Stimulated activated CD8-positive, alpha-beta memory T cell treated with anti-CD3 and anti-CD28 coated beads, Interleukin-2, amount 100 ng/mL, for 48 hours (primary cell): ENCODE measurements at places on chromosomes 6 and 20.
A peak's percentile ranks its signal among the peaks of the same experiment; 100 is the strongest.

- peak; percentile 47 for DNase-seq
These were observed at the start of gene ITPA for GRCh38 chr20:3209257-3209945. Gene ITPA, plus strand, starts transcription at chr20:3209498. Its CDS starts 54 bp downstream, at chr20:3209552.

GRCh38 chr6:10406556-10406955 is 8.3 kb downstream of the TFAP2A start:
- DNase-seq = no peak

- peak; percentile 16 for DNase-seq
These were observed 207.9 kb downstream of the ERMARD start for GRCh38 chr6:169959136-169960002.

DNA sequence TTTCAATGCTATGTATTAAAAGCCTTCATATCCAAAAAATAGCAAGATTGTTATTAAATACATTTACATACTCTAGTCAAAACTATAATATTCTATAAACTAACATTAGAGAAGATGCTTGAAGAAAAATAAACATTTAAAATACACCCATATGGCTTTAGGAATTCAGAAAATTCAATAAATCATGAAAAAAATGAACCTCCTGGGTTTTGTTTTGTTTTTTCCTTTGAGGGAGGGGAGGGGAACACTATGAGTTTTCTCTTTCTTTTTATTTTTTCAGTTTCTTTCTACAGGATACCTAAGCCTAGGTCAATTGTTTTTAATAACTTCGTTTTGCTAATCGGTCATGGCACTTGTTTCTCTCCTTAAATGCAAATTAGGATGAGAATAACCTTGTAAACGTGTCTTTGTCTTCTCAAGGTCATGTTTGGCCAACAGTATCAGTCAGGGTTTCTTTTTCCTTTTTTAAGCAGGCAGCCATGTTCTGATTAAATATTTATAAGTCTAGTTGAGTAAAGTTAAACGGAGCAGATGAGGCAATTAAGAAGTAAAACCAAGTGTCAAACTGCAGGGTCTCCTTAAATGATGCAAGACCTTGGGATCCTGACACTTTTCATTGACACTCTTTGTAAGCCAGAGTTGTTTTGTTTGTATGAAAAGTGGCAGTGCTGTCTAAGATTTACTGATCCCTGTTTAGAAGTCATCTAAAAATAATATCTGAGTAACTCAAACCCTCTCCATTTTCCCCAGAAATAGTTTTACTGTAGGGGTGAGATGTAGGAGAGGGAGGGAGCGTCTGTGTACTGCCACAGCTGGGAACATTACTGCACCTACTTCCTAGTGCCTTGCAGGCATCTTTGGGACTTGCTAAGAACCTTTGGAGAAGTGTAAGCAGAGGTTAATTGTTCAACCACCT is 392.3 kb downstream of the PLCB1 start:
- no peak for DNase-seq

DNA sequence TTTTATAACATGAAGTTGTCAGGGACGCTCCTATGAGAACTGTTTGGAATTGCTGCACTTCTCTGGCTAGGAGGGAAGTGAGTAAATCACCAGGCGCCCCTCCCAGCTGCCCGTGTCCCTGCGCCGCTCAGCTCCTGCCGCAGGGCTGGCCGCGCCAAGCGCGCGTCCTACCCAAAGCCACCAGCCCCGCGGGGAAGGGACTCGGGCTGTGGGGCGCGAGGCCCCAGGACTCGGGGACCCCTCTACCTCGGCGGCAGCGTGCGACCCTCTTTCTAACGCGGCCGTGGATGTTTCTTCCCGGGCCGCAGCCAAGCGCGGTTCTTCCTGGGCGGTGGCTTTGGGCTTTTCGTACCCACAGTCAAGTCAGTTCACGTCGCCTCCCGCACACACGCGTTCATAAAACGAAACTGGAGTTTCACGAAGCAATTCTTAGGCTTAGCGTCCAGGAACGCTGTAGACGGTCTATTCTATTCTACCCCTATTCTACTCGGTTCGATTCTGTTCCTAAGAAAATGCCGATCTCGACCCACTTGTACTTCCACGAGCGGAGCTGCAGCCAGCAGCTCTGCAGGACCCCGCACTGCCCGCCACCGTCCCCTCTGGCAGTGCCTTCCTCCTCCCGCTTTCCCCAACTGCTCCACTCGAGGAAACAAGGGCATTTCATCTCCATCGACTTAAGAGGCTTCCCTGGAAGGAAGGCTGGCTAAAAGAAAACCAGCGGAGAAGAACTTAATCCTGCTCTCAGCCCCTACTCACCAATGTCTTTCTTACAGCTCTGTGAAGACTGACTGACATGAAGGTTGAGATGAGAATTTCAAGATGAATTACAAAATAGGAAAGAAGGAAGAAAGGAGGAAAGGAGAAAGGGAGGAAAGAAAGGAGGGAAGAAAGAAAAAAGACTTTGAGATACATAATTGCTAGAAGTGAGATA is 15.4 kb downstream of the FOXC1 start:
- DNase-seq = no peak

DNA sequence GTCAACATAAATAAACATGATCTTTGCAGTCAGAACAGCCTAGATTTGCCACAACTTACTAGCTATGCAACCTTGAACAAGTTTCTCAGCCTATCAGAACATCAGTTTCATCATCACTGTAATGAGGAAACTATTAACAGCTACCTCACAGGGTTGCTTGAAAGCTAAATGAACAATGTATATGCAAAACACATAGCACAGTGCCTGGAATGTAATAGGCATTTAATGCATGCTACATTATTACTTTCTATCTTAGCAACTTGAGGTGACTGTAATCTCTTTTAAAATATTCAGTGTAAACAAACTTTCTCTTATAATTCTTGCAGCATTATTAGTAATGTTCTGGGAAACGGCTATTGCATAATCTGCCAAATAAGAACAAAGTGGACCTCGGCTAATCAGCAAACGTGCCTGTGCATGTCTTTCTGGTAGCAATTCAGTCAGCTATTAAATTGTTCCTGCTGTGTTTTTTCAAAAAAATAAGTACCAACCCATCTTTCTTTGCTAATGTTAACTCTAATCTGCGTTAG is 61.5 kb downstream of the SYNE1 start:
- DNase-seq = no peak

GRCh38 chr20:58661598-58662473 is 10.8 kb downstream of the STX16 start:
- no peak for DNase-seq

- no peak for DNase-seq
These were observed 277.3 kb downstream of the PHF3 start for GRCh38 chr6:63912887-63913286.

DNA sequence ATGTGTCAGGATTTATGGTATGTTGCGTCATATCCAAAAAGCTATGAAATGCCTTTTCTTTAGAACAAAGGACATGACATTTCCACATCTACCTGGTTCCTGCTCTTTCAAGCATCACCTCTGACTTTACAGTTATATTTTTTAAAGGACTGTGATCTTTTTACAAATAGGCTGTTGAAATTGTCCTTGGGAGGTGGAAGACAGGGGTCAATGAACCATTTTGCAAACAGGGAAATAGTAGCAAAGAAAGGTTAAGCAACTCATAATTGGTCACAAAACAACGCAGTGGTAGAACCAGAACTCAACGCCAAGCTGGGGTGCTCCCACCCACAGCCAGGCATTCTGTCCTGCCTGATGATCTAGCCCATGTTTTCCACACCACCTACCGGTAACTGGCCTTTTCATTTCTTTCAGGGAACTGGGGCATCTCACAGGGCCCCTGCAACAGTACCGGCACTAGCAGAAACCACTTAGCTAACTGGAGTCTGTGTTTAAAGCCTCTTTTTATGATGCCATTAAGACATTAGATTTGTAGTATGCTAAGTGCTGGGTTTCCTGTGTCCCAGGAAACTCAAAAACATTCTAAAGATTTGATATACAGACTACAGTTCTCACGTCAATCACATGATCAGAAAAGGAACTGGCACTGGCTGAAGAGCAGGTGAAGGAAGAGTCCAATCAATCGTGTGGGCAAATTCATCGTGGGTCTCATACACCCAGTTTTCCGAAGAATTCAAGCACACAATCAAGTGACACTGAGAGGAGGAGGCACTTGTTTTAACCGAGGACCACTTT is 13.9 kb downstream of the ZNF217 start:
- no peak for DNase-seq

GRCh38 chr20:1417273-1417672 is 24.4 kb upstream of the FKBP1A start:
- no peak for DNase-seq

GRCh38 chr6:16933532-16933931 is 168.3 kb upstream of the STMND1 start:
- no peak for DNase-seq
